Hematopoietic multipotent progenitor cell (in vitro differentiated cells): ENCODE measurements at places on chromosomes 4 and X.

DNA sequence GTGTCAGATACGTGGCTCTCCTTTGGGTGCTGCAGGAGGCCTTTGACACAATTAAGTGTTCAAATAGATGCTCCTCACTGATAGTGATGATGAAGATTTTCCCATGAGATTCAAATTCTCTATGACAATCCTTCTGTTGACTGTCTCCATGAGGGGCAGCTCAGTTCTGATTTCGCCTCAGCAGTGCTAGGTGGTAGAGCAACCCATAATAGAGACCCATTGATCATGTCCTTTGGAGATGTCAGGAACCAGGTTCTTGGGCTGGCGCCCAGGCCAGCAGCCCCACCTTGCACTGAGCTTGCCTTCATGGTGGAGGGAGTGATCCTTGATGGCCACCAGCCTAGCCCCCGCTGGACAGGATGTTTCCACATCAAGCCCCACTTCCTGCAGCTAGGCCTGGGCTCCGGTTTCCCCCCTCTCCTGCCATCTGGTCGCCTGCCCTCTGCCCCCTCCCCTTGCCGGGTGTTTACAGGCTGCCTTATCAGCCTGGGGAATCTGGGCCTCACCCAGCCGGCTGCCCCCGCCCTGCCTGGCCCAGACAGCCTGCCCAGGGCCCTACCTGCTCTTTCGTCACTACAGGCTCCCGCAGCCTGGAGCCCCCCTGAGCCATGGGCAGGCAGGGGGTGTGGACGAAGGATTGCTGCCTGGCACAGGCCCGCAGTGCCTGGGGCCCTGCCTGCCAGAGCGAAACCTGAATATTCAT lies 12.6 kb downstream of the ELF4 start:
- peak; percentile 77 for DNase-seq

- DNase-seq = no peak
Measured at GRCh38 chr4:115356176-115356575, 242.8 kb upstream of the NDST4 start.

DNA sequence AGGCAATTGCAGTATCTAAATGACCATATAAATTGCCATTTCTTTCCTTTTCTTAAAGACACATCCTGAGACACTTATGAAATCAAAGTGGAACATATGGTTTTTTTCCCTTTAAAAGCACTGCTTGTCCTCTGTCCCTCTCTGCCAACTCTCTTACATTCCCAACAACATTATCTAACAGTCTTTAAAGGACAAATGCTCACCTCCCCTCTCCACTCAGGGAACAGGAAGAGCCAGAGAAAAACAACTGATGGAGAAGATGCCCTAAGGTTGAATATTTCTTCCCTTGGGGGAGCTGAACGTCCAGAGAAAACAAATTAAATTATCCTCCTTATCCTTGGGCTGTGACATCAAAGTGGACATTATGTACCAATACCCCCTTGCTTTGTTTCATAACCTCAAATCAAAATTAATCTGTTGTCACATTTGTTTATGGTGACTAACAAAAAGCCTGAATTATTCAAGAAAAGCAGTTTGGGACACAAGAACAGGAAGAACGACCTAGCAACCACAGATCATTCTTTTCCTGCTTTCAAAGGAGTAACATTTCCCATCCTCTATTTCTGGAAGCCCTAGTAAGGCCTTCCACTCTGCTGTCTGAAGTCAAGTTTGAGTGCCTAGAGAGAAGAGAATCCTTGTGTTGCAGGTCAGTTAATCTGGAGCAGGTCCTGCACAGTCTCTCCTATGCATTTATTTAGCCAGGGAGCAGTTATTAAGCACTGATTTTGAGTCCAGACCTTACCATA lies 52.6 kb upstream of the PAGE1 start:
- no peak for DNase-seq

DNA sequence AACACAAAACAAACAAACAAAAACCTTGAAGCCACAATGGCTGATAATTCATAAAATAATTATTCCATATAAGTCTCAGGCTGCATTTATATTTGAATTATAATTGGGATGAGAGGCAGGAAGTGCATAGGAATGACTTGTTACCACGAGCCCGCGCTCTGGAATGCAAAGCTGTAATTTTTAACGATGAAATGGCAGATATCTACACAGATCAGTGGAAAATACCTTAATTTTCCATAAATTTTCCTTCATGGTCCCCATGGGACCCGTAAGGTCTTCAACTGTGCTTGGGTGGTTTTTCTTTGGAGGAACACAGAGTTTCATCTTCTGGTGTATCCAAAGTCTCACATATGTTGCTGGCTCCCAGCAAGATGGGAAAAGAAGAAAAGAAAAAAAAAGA lies 226.8 kb downstream of the SHOX start:
- no peak for DNase-seq

- DNase-seq = no peak
Measured at GRCh38 chr4:20026456-20026855, 225.2 kb upstream of the SLIT2 start.

- no peak for DNase-seq
Measured at GRCh38 chr4:152819026-152819645, 39.4 kb downstream of the ARFIP1 start.

- no peak for DNase-seq
Measured at GRCh38 chr4:20356565-20356964, 104.9 kb downstream of the SLIT2 start.

DNA sequence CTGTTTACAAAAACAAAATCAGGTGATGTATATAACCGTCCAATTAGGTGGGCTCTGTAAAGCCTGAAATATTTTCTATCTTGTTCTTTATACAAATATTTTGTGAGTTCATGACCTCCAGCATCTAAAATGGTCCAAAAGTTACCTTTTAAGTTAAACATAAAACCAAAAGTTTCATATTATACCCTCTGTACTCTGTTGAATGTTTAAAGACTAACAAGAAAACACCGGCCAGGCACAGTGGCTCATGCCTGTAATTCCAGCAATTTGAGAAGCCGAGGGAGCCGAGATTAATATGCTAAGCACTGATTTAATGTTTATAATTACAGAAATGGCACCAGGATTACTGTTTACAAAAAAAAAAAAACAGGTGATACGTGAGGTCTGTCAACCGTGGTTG lies 328.4 kb downstream of the DHRSX start:
- DNase-seq = no peak

DNA sequence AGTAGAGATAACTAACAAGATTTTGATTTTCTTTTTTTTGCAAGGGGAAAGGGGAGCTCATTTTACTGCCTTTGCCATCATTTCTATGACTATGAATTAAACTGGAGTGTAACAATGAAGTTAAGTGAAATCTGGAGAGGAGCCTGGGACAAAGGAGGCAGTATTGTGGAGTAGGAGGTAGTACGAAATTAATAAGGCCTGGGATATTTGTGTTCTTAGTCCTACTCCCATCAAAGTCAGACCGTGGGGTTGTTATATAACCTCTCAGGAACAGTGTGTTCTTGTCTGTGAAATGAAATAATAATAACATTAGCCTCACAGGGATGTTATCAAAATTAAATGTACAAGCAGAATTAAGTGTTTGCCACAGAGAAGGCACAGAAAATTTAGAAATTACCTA lies 204.3 kb upstream of the EMCN start:
- DNase-seq = no peak

GRCh38 chrX:119816300-119816699 lies 24.9 kb upstream of the RPL39 start:
- DNase-seq = no peak

DNA sequence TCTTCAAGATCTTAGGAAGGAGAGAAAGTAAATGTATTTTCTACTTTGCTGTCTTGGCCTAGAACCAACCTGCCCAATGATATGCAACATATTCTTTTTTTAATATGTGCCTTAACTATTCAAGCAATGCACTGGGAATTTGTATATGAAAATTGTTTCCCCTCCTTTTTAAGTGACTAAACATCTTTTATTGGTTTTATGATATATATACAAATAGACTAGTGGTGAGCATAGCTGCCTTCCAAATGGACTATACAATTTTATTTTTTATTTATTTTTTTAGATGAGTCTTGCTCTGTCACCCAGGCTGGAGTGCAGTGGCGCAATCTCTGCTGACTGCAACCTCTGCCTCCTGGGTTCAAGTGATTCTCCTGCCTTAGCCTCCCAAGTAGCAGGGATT lies 10.3 kb downstream of the NOCT start:
- DNase-seq = no peak

- DNase-seq = no peak
Measured at GRCh38 chr4:54076673-54077072, 12.3 kb upstream of the CHIC2 start.

- no peak for DNase-seq
Measured at GRCh38 chr4:2301806-2302205, 39.9 kb upstream of the MXD4 start.

DNA sequence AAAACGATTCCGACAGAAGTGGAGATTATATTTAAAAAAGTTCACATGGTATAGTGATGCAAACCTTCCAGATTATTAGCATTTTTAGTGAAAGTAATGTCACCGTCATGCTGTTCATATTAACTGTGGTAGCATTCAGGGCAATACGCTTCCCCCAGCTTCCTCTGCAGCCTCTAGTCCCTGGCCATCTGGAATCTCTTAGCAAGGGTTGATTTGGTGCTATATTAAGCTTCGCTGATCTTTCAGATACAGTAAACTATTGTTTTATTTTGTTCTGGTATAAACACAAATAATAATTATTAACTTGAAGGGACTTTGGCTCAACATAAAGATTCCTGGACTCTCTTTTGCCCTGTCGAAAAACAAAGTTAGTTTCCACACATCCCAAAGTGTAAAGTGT lies 1080.5 kb upstream of the TENM3 start:
- DNase-seq = no peak

DNA sequence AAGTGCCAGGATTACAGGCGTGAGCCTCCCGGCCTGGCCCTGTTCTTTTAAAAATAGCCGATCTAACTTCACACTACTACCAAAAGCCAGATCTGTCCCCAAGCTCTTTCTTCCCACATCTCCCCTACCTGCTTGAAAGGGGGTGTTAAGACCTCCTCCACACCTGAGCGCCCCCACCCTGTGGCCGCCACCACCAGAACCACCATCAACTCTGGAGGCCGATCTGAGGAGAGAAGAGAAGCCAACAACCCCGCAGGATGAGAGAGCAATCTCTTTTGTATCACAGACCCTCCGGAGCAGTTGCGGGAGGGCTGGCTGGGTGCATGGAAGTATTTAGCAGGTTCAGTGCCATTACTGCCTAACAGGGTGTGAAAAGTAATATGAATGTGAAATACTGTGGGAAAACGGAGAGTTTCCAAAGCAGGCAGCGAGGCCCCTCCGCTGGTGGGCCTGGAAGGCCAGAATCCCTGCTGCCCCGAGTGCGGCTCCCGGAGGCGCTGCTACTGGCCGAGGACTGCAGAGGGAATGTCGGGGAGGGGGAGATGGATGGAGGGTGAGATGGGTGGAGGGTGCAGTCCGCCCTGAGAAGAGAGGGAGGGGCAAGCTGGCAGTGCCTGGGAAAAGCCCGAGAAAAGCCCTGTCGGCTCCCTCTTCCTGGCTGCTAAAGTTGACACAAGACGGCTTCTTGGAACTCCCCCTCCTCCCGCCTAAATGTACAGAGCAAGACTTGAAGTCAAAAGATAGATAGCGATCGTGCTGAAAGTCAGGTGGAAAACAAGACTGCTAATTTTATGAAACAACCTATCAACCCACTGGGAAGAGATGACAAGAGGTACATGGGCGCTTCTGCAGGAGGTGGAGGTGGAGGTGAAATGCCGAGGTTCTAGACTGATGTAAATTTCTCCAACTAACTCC lies 22.3 kb downstream of the HAND2 start:
- no peak for DNase-seq

GRCh38 chr4:47830265-47831025 lies 7.4 kb downstream of the CORIN start:
- DNase-seq = no peak

DNA sequence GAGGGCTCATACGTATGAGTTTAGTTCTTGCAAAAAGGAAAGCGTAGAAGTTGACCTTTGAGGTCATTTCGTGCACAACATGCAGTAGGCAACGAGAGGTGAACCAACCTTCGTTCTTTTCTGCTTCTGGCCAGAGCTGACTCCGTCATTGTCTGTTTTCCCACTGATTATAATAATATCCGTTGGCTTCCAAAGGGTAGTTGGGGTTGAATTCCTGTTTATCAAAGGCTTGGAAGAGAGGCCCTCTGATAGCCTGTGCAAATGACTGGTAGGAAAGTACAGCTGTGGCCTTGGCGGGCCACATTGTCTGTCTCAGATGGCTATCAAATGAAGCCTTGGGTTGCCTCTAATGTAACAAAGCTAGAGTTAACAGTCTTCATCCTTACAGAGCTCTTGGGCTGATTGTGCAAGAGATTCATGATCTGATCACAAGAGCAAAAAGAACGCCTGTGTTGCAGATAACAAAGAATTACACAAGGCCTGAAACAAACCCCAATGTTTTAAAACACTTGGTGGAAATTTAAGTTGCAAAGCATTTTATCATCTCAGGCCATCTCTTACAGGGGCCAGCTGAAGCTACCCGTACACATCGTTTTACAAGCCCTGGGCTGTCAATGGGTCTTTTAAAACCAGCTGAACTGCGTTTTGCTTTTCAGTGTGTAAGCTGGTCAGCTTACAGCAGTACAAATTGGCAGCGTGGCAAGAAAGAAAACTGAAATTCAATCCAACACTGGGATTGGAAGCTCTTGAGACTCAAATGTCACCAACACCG lies 46.1 kb upstream of the FAM9C start:
- peak; percentile 32 for DNase-seq

DNA sequence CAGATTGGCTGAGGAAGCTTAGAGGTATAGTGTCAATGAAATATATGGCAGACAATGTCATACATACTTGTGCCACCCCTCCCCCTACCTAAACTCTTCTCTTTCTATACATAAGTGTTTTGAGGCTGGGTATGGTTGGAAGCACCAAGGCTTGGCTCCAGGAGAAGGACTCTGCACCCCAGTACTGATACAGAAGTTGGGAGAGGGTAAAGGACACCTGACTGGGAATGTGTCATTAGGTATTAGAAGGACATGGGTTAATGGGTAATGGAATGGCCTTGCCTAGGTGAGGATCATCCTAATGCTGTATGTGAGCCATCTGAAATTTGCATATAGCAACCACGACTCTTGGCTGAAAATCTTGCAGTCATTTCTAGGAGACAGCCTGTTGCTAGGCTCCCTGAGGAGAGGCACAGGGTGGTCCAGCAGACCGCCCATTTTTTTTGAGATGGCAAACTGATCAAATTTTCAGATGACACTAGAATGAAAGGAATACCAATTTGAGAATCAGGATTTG lies 26.8 kb upstream of the AP1S2 start:
- no peak for DNase-seq

- no peak for DNase-seq
Measured at GRCh38 chr4:5964030-5964429, 54.2 kb downstream of the C4orf50 start.

DNA sequence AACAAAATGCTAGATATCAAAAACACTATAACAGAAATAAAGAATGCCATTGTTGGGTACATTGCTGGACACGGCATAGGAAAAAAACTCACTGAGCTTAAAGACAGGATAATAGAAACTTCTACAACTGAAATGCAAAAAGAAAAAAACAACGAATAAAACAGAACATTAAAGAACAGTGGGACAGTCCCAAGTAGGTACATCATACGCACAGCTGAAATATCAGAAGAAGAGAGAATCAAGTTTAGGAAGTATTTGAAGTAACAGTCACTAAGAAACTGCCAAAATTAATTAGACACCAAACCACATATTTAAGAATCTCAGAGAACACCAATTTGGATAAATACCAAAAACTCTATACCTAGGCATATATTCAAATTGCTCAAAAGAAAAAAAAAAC lies 19.2 kb downstream of the RAB28 start:
- no peak for DNase-seq

- DNase-seq = peak; percentile 37
Measured at GRCh38 chrX:10633722-10634121, 13.3 kb upstream of the MID1 start.
